Stimulated activated CD8-positive, alpha-beta memory T cell treated with anti-CD3 and anti-CD28 coated beads, Interleukin-2, amount 100 ng/mL, for 1 hour (primary cell): ENCODE measurements at places on chromosomes 3 and 15.

GRCh38 chr15:85340852-85341251 lies 39.6 kb upstream of the AKAP13 start:
- no peak for DNase-seq

DNA sequence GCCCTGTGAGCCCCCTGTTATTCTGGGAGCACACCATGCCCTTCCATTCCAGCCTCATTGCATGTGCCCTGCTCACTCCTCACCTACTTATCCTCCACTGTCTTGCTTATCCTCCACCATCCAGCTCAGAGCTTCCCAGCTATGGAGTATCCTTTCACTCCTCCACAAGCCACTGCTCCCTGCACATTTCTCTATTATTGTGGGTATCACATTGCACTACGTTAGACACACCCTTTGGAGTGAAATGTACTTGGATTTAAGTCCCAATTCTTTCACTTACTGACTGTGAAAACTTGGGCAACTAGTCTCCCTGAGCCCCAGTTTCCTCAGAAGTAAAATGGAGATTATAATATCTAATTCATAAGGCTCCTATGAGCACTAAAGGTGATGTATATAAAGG lies 4.3 kb downstream of the MASP1 start:
- no peak for DNase-seq

DNA sequence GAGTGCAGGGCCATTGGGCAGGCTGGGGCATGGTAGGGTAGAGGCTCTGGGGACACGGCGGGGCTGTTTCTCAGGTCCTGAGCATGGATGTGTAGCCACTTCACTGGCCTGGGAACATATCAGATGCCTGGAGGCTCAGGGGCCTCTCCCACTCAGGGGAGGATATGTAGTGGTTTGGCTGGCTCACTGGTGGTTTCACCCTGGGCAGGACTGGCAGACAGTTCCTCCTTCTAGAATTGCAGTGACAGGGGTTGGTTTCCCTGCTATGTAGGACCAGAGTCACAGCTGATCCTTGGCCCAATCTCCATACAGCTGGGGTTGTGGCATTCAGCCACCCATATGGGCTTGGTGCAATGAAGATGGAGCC lies 4.8 kb upstream of the ARHGAP31 start:
- no peak for DNase-seq

- DNase-seq, result no peak
These were observed 74.2 kb downstream of the RFTN1 start for GRCh38 chr3:16439163-16439847.

DNA sequence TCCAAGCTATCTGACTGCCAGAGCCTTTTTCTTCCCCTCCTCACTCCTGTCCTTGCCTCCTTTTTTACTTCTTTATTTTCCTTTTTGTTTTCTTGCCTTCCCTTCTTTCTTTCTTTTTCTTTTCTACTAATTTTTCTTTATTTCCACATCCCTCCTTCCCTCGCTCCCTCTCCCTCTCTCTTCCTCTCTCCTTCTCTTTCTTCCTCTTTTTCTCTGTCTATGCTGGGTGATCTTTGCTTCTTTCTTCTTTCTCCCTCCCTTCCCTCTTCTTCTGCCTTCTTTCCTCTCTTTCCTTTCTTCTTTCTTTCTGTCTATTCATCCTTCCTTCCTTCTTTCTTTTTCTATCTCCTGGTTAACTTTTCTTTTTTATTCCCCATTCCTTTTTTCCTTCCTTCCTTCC lies 564.8 kb downstream of the NSUN3 start:
- DNase-seq, result no peak
